Activated CD4-positive, CD25-positive, alpha-beta regulatory T cell (primary cell): ENCODE measurements at places on chromosomes 5 and 9.
A peak's percentile ranks its signal among the peaks of the same experiment; 100 is the strongest.

DNA sequence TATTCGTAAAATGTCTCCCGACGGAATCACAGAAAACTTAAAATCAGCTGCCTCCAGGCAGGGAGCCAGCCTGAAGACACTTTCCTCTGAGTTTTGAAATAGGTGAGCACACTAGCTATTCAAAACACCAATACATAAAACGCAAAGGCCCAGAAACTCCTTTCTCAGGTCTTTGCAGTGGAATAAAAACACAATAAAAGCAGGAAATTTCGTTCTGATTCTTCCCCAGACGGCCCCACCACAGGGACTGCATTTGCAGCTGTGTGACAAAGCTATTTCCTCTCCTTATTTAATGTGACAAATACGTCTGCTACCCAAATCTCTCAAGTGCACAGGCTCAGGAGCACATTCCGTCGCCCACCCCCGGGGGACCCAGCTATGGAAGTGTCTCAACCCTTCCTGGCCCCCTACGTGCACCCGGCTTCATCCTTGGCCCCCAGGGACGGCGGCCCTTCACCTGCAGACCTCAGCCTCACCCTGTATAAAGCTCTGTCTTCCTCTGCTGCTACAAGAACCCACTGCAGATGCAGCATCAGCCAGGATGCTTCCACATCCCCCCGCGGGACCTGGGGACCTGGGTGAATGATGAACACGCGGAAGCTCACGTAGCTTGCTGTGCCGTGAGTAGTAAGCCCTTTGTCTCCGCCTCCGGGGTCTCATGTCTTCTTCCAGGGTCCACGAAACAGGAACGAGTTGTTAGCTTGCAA lies 24.9 kb downstream of the AHRR start:
- DNase-seq: no peak

GRCh38 chr5:11030671-11031070 lies 269.6 kb upstream of the DAP start:
- DNase-seq: no peak

DNA sequence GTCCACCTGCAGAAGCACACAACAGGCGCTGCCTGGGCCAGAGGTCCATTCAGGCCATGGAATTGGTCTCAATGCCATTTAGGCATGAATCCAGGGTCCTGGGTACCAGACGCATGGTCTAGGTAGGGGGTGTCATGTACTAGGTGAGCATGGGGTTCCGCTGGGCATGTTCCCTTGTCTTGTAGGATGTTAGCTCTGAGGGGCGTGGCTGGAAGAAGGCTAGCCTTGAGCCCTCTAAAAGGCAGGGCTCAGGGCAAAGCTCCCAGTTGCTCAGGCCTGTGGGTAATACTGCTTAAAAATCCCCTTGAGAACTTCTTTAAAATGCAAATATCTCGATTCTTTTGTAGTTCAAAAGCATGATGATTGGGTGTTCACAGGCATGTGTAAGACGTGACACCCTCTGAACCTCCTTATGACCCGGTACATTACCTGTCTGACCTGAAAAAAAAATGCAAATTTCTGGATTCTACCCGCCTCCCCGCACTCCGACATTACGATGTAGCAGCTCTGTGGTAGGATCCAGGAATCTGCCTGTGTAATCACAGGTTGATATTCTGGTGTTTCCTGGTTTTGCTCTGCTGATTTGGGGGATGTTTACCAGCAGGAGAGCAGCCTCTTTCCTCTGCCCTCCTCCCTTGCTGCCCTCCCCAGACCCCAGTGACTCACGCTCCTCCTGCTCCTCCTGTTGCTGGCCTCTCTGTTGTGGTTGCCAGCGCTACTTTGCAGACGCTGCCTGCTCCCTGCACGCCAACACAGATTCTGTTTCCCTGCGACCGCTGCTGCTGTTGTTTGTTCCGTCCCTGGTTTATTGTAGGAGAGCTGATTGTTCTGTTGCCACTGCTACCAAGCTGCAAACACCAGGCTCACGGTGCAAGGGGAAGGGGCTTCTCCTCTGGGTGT lies 5.7 kb downstream of the TMC1 start:
- peak; percentile 30 for DNase-seq

- DNase-seq: no peak
Observed at GRCh38 chr9:136961279-136962065, 9.4 kb downstream of the LCN12 start.

GRCh38 chr9:1101846-1102641 lies 51.9 kb downstream of the DMRT2 start:
- DNase-seq: no peak

- no peak for DNase-seq
Observed at GRCh38 chr5:151128817-151129216, 28.8 kb downstream of the ANXA6 start.
